Right ventricle myocardium superior (tissue), 1 donor: ENCODE measurements at places on chromosomes 12 and 14. TPM values are rescaled to one million over a fixed set of nuclear protein-coding genes. Genes with fewer than 3 reads are reported as not detected.

DNA sequence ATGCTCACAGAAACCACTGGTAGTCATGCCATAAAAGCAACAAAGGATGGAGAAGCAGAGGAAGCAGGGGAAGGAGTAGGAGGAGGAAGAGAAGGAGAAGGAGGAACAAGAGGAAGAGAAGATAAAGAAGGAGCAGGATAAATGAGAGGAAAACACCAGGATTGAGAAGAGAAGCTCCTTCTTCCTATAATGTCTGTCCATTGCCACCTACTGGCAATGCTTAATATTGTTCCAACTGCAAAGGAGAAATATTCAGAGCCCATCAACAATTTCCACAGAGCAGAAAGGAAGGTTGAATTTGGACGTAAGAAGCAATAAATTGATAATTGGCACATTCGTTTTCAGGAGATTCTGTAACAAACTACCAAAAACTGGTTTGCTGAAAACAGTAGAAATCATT is 898.4 kb downstream of the SLC16A7 start:
- DNase-seq = no peak

Gene RNASE7
- not detected for total RNA-seq

GRCh38 chr14:33737446-33737845 is 213.4 kb downstream of the EGLN3 start:
- DNase-seq = no peak

Gene SLC6A13
- 3.3 TPM for total RNA-seq

DNA sequence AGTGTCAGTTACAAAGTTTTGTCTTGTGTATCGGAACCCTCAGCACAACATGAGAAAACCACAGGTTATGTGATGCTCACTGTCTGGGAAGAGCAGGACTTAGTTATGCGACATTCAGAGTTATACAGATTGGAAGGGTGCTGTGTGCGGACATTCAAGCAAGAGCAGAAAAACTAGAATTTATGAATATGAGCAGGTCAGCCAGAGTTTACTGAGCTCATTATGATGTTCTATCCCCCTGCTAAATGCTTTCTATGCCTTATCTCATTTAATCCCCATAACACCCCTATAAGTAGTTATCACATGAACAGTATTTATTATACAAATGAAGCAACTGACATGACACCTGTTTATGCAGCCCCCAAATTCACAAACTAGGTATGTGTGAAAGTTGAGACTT is 1083.2 kb downstream of the FLRT2 start:
- DNase-seq = no peak

Gene ORAI1
- total RNA-seq = 9.6 TPM

DNA sequence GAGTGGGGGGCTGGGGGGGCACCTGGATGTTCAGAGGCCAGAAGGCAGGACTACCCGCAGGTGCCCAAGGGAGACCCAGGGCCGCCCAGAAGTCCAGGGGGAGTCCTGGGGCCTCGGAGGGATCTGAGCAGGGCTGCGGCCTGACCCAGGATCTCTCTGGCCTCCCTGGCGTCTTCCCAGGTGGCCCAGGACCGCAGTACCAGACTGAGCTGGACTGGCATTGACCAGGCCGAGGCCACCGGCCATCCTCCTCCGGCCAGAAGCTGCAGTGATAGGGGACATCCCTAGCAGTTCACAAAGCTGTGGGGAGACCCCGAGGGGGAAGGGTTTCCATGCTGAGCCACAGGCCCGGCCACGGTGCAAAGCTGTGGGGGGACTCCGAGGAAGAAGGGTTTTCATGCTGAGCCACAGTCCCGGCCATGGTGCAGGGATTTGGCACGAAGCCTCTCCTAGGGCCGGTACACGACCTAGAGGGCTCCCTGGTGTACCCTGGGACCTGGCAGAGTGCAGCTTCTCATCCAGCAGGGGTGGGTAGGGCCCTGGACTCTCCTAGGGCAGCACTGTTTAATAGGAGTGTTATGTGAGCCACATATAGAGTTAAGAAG is 24.4 kb downstream of the FBRSL1 start:
- no peak for DNase-seq

- DNase-seq = no peak
Observed at GRCh38 chr12:25052196-25052913, 103.5 kb upstream of the BCAT1 start.

Gene L2HGDH
- total RNA-seq = 13.2 TPM

GRCh38 chr12:128383357-128383937 is 116.5 kb downstream of the TMEM132C start:
- no peak for DNase-seq
